ENCODE measurements at places on chromosomes 16 and 17. TPM values are rescaled to one million over a fixed set of nuclear protein-coding genes. Genes with fewer than 3 reads are reported as not detected.

The PHOSPHO1 gene
- total RNA-seq, result 0.40 TPM

The APOBR gene
- total RNA-seq, result not detected

The COX11 gene
- 55.6 TPM for total RNA-seq

The MYCBPAP gene
- 1.7 TPM for total RNA-seq

The ELMO3 gene
- 0.76 TPM for total RNA-seq

The ABCA6 gene
- 42.6 TPM for total RNA-seq

The MYH11 gene
- total RNA-seq, result 1.2 TPM

The MYO15A gene
- total RNA-seq, result 1.4 TPM

The NPIPB9 gene
- total RNA-seq, result 0.72 TPM

The CSNK1D gene
- total RNA-seq, result 77.7 TPM

The LSM12 gene
- 23.3 TPM for total RNA-seq

The DHX58 gene
- total RNA-seq, result 11.3 TPM

The METTL2A gene
- 16.4 TPM for total RNA-seq

The ZPBP2 gene
- not detected for total RNA-seq

The GPRC5C gene
- total RNA-seq, result 15.0 TPM

The SCRN2 gene
- total RNA-seq, result 29.8 TPM

The SHBG gene
- 0.53 TPM for total RNA-seq

The CCL7 gene
- total RNA-seq, result 3.7 TPM

The TMC7 gene
- 0.85 TPM for total RNA-seq

The ACSM5 gene
- total RNA-seq, result not detected

The KCNG4 gene
- total RNA-seq, result not detected

The NOB1 gene
- 23.4 TPM for total RNA-seq

The CIAPIN1 gene
- total RNA-seq, result 34.0 TPM

The SOX9 gene
- 9.2 TPM for total RNA-seq

The ASPA gene
- total RNA-seq, result 0.07 TPM

The IRX3 gene
- total RNA-seq, result 0.10 TPM

The TAT gene
- total RNA-seq, result not detected

The GCGR gene
- total RNA-seq, result not detected

The TSPOAP1 gene
- 0.20 TPM for total RNA-seq

Data from smooth muscle cell of the pulmonary artery (primary cell).